ENCODE measurements at places on chromosomes 1 and 21. TPM values are rescaled to one million over a fixed set of nuclear protein-coding genes. Genes with fewer than 3 reads are reported as not detected.
A peak's percentile ranks its signal among the peaks of the same experiment; 100 is the strongest.

The CD53 gene
- not detected for polyA plus RNA-seq

The CACHD1 gene
- polyA plus RNA-seq: not detected

The FAM72A gene
- polyA plus RNA-seq: 11.1 TPM

The OR6N1 gene
- polyA plus RNA-seq: not detected

The C1orf21 gene
- not detected for polyA plus RNA-seq

The KCNQ4 gene
- polyA plus RNA-seq: 0.09 TPM

The RAD54L gene
- polyA plus RNA-seq: 10.2 TPM

The GJB5 gene
- not detected for polyA plus RNA-seq

The DNAJB4 gene
- polyA plus RNA-seq: 3.0 TPM

GRCh38 chr1:167339405-167339804, 118.7 kb downstream of the POU2F1 start:
- H3K4me1 ChIP-seq: peaks cover 8% of the 10 kb centered on the region
- no peak overlapping the region for H3K27ac ChIP-seq
- H3K27me3 ChIP-seq: no peaks in the 10 kb centered on the region
- H3K36me3 ChIP-seq: no peaks in the 10 kb centered on the region
- no peak for DNase-seq

GRCh38 chr1:69710484-69711189, 142.9 kb downstream of the LRRC7 start:
- no peak overlapping the region for H3K4me3 ChIP-seq
- no peaks in the 10 kb centered on the region for H3K36me3 ChIP-seq

DNA sequence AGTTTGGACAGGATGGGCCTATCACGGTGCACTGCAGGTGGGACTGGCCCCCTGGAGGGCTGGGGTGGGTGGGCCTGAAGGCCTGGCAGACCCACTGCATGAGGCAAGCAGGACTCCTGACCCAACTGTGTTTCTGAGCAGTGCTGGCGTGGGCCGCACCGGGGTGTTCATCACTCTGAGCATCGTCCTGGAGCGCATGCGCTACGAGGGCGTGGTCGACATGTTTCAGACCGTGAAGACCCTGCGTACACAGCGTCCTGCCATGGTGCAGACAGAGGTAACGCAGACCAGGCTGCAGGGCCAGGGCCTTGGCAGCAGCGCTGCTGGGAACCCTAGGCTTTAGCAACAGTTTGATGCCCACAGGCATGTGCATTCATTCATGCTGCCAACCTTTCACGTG, 29.0 kb upstream of the KDM4A start:
- no peaks in the 10 kb centered on the region for H3K4me1 ChIP-seq
- peaks cover 68% of the 10 kb centered on the region for H3K36me3 ChIP-seq
- no peak for DNase-seq
- no peak overlapping the region for H3K4me3 ChIP-seq

- no peak overlapping the region for H3K27ac ChIP-seq
- peaks cover 62% of the 10 kb centered on the region for H3K4me1 ChIP-seq
- no peaks in the 10 kb centered on the region for H3K36me3 ChIP-seq
Measured at GRCh38 chr1:24779689-24780464, 34.6 kb downstream of the CLIC4 start.

- no peak overlapping the region for H3K4me3 ChIP-seq
- no peaks in the 10 kb centered on the region for H3K27me3 ChIP-seq
- no peaks in the 10 kb centered on the region for H3K36me3 ChIP-seq
- peaks cover 11% of the 10 kb centered on the region for H3K4me1 ChIP-seq
- H3K27ac ChIP-seq: no peak overlapping the region
Measured at GRCh38 chr1:69569175-69569541, 1.4 kb downstream of the LRRC7 start.

DNA sequence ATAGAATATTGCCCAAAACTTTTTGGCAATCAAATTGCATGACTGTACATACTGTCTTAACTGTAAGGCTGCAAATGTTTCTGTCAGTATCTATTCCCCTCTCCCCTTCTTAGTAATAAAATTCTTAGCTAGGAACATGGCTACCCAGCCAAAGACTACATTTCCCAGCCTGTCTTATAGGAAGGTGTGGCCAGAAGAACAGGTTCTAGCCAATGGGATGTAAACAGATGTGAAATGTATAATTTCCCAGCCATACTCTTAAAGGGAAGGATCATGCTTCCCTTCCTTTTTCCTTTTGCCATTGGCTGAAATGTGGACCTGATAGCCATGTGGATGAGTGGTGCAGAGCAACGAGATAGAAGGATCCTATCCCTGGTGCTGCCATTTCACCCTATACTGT, 7.0 kb upstream of the HIVEP3 start:
- 0 out of 2 replicates have a peak, but pooled peaks cover 5% of the 10 kb centered on the region for H3K4me1 ChIP-seq
- no peak for DNase-seq
- no peak overlapping the region for H3K27ac ChIP-seq
- H3K4me3 ChIP-seq: no peak overlapping the region
- H3K27me3 ChIP-seq: no peaks in the 10 kb centered on the region

DNA sequence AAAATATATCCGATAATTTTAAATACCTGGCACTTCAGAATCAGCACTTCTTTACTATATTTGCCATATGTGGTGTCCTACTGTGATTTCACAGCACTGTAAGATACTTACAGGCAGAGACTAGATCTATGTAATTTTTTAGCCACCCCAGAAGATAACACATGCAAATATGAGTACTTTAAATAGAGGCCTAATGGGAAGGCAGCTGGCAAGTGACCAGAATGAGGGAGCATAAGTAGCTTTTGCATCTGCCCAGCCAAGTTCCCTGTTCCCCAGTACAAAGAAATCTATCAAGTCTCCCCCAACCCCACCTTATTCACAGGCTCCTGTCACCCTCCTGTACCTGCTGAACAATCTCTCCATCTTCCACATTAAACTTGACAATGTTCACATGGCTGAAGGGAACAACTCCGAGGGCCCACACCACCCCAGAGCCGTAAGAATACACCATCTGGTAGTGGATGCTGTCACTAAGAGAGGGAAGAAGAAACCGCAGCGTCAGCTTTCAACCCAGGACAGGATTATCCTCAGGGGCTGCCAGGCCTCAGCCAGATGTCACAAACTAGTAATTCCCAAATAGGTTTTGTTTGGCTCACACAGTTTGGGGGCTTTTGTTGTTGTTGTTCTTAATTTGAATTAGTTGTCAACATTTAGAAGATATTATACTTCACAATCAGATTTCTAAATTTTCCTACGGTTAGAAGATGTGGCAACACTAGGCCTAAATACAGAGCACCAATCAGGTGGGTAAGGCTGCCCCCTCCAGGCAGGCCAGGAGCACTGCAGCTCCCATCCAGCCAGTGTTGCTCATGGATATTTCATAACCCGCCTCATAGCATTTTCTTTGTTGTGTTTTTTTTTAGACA, 10.4 kb downstream of the EMC1 start:
- DNase-seq: peak; percentile 60
- no peak overlapping the region for H3K4me3 ChIP-seq
- H3K4me1 ChIP-seq: no peaks in the 10 kb centered on the region
- no peaks in the 10 kb centered on the region for H3K27me3 ChIP-seq
- H3K36me3 ChIP-seq: peaks cover 37% of the 10 kb centered on the region

DNA sequence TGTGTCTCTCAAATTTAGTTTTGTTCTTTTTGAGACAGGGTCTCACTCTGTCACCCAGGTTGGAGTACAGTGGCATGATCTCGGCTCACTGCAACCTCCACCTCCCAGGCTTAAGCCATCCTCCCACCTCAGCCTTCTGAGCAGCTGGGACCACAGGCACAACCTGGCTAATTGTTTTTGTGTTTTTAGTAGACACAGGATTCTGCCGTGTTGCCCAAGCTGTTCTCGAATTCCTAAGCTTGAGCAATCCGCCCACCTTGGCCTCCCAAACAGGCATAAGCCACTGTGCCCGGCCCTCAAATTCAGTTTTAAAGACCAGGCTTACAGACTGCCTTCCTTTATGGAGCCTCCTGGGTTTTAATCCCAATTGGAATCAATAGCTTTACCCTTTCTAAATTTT, 83.7 kb upstream of the SELENON start:
- no peak overlapping the region for H3K4me3 ChIP-seq
- H3K4me1 ChIP-seq: peaks cover 7% of the 10 kb centered on the region
- no peaks in the 10 kb centered on the region for H3K27me3 ChIP-seq
- H3K36me3 ChIP-seq: no peaks in the 10 kb centered on the region
- no peak for DNase-seq

GRCh38 chr21:46518983-46519583, 60.4 kb downstream of the DIP2A start:
- DNase-seq: no peak
- H3K4me3 ChIP-seq: no peak overlapping the region
- no peak overlapping the region for H3K27ac ChIP-seq
- peaks cover 11% of the 10 kb centered on the region for H3K36me3 ChIP-seq
- H3K27me3 ChIP-seq: no peaks in the 10 kb centered on the region

DNA sequence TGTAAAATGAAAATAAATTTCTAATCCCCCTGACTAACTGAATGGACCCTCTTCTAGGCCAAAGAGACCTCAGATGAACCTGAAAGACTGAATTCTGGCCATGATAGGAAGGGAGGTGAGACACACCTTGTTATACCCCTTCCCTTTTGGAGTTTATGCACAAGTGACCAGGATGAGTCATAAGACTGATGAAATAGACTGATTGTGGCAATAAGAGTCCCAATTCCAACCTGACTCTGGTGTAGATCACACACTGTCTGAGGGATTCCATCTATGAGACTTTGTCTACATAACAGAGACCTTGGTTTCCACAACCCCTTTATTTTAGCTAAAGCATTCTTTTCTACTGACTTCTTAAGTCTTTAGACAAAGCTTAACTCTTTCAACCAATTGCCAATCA, 13.5 kb upstream of the OR2G2 start:
- no peaks in the 10 kb centered on the region for H3K36me3 ChIP-seq
- no peak overlapping the region for H3K4me3 ChIP-seq
- H3K27me3 ChIP-seq: no peaks in the 10 kb centered on the region

DNA sequence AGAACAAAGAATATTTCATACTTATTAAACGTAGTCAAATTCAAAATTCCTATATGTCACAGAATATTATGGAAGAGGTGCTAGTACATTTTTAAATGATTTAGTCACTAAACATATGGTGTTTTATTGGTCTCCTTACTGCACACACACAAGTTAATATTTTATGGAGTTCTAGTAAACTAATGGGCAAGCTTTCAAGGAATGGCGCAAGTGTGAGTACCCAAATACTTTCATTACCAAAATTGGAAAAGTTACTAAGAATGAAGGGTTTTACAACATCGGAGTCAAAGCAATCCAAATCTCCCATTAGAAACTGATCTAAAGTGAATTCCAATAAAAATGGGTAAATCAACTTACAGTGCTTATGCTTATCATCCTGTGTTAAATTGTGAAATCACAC, 921.9 kb downstream of the ADGRL2 start:
- no peak overlapping the region for H3K4me3 ChIP-seq
- DNase-seq: no peak
- no peak overlapping the region for H3K27ac ChIP-seq
- no peaks in the 10 kb centered on the region for H3K27me3 ChIP-seq
- no peaks in the 10 kb centered on the region for H3K4me1 ChIP-seq

GRCh38 chr1:95437011-95437410, 203.0 kb downstream of the RWDD3 start:
- no peaks in the 10 kb centered on the region for H3K27me3 ChIP-seq
- no peak overlapping the region for H3K27ac ChIP-seq

DNA sequence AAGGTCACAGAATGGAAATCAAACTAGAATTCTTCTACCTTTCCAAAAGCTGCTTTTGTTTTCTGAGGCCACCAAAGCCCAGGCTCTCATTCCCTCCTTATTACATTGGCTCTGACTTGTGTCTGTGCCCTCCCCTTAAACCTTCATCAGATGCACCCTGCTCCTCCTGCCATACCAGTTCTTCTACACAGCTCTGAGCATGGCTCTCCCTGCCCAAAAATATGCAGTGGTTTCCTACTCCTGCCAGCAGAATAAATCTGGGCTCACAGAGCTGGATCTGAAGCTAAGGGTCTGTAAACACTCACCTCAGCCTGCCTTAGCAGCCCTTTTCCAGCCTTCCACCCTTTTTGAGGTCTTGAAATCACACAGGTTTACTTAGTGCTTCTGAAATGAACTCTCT, 55.0 kb downstream of the TTC3 start:
- DNase-seq: no peak
- H3K4me3 ChIP-seq: no peak overlapping the region
- no peaks in the 10 kb centered on the region for H3K27me3 ChIP-seq
- no peak overlapping the region for H3K27ac ChIP-seq
- peaks cover 67% of the 10 kb centered on the region for H3K36me3 ChIP-seq

DNA sequence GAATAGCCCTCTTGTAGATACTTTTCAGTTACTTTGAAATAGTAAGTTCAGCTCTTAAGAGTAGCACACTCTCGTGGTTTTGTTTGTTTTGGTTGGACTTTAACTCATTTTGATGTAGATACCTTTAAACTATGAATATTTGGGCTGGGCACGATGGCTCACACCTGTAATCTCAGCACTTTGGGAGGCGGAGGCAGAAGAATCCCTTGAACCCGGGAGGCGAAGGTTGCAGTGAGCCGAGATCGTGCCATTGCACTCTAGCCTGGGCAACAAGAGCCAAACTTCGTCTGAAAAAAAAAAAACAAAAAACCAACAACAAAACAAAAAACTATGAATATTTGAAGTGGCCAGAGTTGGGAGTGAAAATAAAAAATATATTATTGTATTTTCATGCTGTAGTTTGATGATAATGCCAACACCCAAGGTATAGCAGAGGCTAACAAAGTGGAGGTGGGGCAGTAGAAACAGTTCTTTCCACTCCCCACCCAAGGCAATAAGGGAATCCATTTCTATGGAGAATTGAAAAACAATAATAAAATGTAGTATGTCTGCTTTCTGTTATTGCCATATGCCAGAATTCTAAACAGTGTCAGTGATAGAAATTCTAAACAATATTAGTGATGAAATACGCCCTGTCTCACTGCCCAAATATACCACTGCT, 1.7 kb downstream of the ZNF326 start:
- peak overlapping the region; percentile 96 for H3K27ac ChIP-seq
- H3K4me3 ChIP-seq: peak overlapping the region; percentile 79
- peaks cover 3% of the 10 kb centered on the region for H3K36me3 ChIP-seq
- DNase-seq: peak; percentile 12
- H3K4me1 ChIP-seq: peaks cover 70% of the 10 kb centered on the region

DNA sequence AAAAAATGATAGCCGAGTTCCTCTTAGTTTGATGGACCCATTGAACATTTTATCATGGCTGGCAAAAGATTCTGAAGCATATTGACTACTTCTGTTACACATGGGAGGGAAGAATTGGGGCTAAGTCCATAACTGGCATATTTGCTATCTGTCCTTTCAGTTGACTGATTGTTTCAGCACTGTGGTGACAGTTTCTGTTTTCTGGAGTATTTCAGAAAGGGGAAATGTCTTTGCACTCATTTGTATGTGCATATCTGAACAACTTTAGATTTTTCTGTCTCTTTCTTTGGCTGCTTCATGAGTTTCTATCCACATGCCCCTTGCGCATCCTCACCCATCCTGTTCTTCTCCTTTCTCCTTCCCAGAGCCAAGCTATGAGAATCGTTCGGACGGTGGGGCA, 33.2 kb downstream of the SPATA46 start:
- H3K27me3 ChIP-seq: no peaks in the 10 kb centered on the region
- H3K4me3 ChIP-seq: no peak overlapping the region
- no peak overlapping the region for H3K27ac ChIP-seq
- no peaks in the 10 kb centered on the region for H3K4me1 ChIP-seq

GRCh38 chr1:34684266-34684665, 70.6 kb upstream of the GJB5 start:
- peaks cover 14% of the 10 kb centered on the region for H3K4me1 ChIP-seq
- H3K27me3 ChIP-seq: 0 out of 2 replicates have a peak, but pooled peaks cover 1% of the 10 kb centered on the region
- H3K27ac ChIP-seq: no peak overlapping the region
- H3K36me3 ChIP-seq: no peaks in the 10 kb centered on the region
- DNase-seq: no peak

GRCh38 chr1:234683861-234684632, 74.1 kb upstream of the IRF2BP2 start:
- H3K27ac ChIP-seq: peak overlapping the region; percentile 87
- DNase-seq: peak; percentile 97
- no peaks in the 10 kb centered on the region for H3K27me3 ChIP-seq
- H3K4me1 ChIP-seq: peaks cover 21% of the 10 kb centered on the region
